Inflammatory macrophage treated with lipopolysaccharide for 4 hours (primary cell): ENCODE measurements at places on chromosomes 12 and 14.
A peak's percentile ranks its signal among the peaks of the same experiment; 100 is the strongest.

DNA sequence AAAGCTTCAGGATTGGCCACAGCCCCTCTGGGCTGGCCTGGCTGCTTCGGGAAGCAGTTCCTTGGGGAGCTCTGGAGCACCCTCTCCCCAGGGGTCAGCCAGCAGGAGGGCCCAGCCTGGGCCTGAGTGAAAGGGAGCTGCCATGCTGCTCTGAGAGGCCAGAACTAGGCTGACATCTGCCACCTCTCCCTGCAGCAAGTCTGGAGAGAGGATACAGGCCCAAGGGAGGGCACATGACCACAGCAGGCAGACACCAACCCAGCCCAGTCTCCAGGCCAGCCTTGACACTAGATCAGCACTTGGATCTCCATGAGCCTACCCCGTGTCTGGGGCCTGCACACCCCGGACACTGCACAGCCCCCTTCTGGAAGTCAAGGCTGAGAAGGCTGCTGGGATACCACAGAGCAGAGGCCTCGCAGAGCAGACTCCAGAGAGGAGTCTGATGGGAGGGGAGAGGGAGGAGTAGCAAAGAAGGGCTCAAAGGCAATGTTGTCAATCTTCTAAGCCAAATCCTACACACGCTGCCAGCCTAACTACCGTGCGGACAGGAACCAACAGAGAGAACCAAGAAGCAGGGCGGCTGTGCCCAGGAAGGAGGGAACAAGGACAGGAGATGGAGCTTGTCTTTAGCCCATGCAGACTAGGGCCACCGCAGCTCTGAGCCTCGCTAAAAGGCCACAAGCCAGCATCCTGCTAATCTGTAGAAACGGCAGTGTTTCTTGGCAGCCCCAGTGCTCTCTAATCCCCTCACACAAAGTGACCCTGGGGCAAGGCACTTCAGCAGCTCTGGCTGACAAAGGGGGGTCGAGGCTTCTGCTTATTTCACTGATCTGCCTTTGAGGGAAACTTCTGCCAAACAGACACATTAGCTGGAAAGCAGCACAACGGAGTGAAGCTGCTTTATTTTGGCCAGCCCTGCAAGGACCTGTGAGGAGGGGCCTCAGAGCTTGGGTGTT, 12.9 kb downstream of the COL2A1 start:
- no peak for DNase-seq

- DNase-seq, result no peak
Measured at GRCh38 chr12:104010606-104011169, 39.3 kb downstream of the GLT8D2 start.

DNA sequence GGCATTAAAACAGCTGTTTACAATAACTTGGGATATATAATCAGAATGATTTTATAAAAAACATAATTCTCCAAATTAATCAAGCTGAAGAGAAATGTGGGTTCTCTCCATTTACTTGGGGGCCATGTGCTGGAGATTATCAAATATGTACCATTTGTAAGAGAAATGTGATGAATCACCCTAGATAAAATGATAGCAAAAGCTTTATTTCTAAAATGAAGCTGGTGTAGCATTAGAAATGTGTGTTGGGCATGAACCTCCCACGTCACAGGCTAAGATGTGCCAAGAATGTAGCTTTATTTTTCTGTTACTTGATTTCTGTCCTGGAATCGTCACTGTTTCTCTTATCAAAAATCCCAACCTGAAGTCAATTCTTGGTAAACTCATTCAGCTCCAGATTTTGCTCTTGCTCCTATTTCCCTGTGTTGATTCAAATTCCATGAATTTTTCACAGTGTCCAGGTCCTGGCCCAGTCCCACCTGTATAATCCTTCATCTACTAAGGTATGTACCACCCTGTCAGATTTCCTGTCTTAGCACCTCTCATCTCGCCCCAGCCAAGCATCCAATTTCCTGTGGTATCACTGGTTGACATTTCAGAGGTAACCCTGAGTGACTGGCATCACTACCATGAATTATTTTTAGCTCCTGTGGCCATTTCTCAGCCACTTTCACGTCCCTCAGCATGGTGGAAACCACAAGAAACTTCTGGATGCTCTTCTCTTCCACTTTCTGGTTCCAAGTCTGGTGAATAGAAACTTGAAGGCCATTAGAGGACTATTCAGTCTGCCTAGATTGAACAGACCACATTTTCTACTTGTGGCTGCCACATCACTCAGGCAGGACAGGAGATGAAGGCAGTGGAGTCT, 103.6 kb upstream of the FLRT2 start:
- DNase-seq, result no peak

GRCh38 chr14:89078021-89078795, 253.8 kb downstream of the TTC8 start:
- DNase-seq, result no peak

DNA sequence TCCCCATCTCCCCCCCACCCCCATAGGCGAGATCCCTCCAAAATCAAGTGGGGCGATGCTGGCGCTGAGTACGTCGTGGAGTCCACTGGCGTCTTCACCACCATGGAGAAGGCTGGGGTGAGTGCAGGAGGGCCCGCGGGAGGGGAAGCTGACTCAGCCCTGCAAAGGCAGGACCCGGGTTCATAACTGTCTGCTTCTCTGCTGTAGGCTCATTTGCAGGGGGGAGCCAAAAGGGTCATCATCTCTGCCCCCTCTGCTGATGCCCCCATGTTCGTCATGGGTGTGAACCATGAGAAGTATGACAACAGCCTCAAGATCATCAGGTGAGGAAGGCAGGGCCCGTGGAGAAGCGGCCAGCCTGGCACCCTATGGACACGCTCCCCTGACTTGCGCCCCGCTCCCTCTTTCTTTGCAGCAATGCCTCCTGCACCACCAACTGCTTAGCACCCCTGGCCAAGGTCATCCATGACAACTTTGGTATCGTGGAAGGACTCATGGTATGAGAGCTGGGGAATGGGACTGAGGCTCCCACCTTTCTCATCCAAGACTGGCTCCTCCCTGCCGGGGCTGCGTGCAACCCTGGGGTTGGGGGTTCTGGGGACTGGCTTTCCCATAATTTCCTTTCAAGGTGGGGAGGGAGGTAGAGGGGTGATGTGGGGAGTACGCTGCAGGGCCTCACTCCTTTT, 2.7 kb downstream of the GAPDH start:
- DNase-seq, result no peak

DNA sequence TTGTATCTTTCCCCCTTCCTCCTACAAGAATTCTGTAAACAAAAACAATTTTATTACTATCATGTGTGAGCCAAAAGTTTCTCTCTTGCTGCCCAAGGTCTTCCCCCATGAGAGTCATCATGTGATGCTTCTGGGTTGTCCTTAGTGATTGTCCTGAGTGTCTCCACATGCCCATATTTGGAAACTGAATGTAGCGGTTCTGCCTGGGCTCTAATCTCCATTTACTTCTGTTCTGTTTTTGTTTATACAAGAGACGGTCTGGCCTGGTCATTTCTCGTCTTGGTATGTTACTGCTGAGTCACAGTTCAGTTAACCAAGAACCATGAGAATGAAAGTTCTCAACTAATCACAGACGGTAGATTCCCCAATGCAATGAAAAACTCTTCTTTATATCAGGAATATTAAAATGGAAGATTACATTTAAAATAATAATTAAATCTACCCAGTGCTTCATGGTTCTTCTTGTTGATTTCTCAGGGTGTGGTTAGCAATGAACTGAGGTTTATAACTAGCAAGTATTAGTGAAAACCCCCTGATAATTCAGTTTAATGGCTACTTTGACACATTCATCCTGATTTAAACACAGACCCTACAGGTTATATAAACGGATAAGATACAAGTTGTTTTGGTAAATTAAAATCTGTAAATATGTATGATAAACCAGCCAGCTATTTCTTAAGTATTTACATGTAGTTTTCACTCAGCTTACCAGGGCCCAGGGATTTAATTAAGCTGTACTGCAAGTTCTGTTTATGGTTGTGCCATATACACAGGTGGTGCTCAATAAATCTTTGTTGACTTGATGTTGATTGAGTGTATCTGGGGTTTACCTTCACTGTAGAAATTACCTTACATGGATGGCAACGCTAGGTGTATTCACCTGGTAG, 81.1 kb downstream of the PELI2 start:
- DNase-seq, result peak; percentile 92

DNA sequence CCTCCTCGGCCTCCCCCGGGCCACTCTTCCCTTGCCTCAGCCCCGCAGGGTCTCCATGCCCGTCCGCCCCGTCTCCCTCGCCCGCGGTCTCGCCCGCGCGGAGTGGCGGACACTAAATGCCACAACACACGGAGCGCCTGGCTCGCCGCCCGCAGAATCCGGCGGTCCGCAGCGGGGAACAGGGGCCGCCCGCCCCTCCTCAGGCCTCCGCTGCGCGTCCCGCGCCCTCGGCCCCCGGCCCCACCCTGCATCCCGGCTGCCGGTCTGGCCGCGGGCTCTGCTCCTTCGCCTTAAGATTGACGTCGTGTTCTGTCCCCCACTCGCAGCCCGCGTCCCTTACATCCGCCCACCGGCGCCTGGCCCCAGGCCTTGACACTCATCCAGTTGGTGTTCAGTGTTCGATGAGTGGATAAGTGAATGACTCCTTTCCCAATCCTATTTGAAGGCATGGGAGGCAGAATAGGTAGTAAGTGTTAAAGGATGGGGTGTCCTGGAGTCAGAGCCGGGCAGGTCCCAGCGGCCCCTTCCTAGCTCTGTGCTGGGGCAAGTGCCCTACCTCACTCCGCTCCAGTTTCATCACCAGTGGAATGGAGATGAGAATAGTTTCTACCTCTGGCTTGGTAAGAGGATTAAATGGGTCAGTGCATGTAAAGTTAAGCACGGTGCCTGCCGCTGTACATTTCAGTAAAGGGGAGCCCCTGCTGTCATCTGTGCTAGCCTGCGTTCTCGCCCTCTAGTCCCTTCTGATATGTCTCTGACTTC, 622 bp downstream of the TECPR2 start:
- peak; percentile 26 for DNase-seq

DNA sequence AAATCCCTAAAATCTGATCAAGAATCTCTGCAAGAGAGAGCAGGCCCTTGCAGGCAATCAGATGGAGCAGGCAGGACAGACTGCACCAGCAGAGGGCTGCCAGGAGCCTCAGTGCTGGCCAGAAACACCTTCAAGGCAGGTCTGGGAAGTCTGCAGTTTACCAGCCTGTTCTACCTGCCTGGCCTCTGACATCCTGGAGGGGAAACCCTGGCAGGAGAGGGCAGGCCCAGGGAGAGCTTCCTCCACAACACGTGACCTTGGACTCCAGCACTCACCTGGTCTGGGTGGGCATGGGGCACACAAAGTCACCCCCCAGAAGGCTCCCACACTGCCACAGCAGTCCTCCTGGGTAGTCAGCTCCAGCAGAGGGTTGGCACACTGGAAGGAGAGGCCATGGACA, 56.0 kb downstream of the ISCA2 start:
- DNase-seq, result no peak

- DNase-seq, result no peak
Measured at GRCh38 chr14:26839481-26839880, 241.6 kb upstream of the NOVA1 start.

DNA sequence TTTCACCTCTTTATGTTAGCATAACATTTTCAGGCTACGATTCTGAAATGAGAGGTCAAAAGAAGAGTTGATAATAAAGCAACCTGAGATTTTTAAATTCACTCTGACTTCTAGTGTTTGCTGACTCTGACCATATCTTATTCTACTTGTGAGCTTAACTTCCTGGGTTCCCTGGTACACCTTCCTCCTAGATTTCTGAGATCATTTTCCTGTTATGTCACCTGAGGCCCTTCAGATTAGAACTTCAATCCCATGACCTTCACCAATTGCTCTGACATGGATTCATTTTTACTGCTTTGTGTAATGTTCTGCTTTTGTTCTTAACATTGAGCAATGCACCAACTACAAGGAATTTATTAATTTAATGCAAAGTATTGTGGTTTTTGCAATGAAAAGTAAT, 542.9 kb upstream of the FLRT2 start:
- no peak for DNase-seq

DNA sequence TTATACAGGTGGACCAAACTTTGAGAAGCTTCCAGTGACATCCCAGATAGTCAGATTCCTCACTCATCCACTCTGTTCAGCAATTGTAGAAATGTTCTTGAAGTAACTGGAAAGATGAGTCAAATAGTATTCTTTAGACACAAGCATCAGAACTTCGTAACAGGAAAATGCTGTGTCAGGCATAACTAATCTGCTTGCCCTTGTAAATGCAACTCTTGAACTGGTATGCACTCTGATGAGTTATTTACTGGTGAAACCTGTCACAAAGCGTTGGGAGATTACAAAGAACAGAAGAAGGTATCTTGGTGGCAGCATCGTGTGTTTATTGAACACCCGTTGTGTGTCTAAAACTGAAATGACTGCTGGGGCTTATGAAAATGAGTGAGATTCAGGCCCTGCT, 10.8 kb upstream of the DUSP6 start:
- DNase-seq, result no peak

DNA sequence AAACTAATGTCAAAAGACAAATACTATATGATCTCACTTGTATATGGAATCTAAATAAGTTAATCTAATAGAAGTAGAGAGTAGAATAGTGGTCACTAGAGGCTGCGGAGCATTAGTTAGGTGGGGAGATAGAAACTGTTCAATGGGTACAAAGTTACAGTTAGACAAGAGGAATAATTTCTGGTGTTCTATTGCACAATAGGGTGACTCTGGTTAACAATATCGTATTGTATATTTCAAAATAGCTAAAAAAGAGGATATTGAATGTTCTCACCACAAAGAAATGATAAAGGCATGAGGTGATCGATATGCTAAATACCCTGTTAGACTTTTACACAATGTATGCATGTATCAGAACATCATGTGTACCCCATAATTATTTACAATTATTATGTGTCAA, 42.9 kb downstream of the IGF1 start:
- DNase-seq, result no peak

- DNase-seq, result no peak
Measured at GRCh38 chr14:85573406-85573805, 43.5 kb downstream of the FLRT2 start.

- peak; percentile 39 for DNase-seq
Measured at GRCh38 chr14:90409209-90409730, 12.4 kb downstream of the CALM1 start.

- DNase-seq, result no peak
Measured at GRCh38 chr12:92890601-92891106, 38.4 kb downstream of the EEA1 start.

DNA sequence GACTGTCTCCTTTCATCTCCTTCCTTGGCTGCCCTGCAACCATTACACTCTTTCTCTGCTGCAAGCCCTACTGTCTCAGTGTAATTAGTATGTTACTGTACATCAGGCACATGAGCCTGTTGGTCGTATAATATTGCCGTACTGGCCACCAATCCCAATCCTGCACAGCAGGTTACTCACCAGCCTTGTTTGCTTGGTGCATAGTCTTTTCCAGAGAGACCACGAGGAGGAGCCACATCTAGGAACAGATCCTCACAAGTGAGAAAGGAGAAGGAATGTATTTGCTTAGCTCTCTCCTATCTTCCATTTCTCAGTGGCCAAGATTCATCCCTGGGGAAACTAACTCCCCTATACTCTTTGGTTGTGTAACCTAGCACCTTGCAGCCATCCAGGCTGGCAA, 33.0 kb upstream of the BICDL1 start:
- DNase-seq, result no peak
